ENCODE measurements at places on chromosomes 7 and 10.

DNA sequence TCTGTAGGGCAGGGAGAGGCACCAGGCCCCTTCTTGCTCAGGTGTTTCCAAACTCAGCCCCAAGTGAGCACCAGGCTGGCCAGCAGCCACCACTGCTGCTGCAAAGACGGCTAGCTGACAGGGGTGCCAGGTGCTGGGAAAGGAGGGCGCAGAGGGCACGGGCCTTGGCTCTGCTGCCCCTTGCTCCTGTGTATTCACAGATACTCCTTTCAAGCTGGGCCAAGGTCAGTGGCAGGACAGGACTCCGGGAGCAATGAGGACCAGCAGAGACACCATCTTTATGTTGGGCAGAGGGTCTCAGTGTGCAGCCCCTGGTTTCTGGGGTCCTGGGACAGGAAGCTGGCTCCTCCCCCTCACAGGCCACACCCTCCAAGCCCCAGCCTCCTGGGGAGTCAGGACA, 110.1 kb downstream of the SMURF1 start:
- DNase-seq: no peak

DNA sequence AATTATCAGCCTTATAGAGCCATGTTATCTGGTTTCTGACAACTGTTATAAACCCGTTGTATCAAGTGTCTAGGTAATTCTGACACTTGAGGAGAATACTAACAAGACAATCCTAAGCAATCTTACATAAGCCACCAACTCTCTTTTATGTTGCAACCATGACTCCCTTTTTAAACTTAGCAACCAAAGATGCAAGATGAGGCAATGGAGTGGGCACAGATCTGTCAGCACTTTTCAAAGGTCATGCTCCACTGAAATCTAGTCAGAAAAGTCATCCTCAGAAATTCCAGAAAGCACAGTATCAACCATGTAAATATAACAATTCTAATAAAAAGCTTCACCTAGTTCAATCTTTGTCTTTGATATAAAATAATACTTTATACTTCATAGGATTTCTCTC, 77.0 kb upstream of the SEMA3A start:
- no peak for DNase-seq

- DNase-seq: no peak
Observed at GRCh38 chr7:133562621-133563020, 309.7 kb downstream of the EXOC4 start.

DNA sequence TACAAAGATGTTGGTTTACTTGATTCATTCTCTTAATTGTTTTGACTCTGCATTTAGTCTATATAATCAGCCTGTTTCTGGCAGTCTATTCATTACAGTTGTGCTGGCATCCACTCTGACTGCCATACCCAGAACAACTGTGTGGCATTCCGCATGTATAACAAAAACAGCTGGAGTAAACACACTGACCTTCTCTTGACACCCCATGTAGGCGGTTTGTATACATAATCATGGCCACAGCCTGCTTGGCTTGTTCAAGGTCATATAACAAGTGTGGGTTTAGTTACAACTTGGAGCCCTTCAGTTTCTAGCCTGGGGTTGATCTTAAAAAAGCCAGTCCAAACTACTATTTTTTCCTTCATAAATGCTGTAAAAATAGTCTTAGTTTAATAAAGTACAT, 70.9 kb downstream of the MBL2 start:
- no peak for DNase-seq

DNA sequence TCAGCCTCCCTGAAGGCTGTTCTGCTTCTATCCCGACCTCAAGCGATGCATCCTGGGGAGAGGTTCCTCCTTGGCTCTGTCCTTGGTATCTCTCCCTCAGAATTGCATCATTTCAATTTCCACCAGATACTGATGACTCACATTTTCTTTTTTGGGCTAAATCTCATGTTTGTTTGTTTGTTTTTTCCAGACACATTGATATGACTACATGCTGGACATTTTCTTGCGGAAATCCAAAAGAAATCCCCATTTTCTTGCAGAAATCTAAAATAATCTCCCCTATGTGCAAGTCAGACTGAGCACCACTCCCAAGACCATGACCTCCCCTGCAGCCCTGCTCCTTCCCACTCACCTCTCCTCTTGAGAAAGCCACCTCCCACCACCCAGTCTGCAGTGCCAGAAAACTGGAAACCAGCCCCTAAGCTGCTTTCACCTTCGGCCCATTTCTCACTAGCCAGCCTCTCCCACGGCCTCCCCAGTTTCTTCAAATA, 260.2 kb upstream of the PRKCQ start:
- no peak for DNase-seq

GRCh38 chr7:122715183-122715582, 12.5 kb upstream of the RNF148 start:
- DNase-seq: no peak

DNA sequence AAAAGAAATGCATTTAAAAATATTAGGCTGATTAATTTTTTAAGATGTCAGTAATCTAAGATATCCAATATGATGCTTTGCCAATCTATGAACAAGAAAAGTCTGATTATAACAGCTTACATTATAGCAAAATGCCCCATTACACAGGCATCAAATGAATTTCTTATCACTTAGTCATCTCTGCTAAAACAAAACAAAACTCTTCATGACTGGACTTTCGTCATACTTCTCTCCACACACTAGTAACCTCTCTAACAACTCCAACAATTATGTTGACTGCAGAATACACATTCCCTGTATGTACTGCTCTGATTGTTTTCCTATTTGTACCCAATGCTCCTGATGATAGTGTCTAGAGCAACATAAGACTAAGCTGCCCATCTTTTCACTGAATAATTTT, 3.8 kb upstream of the MKI67 start:
- no peak for DNase-seq

- DNase-seq: no peak
Observed at GRCh38 chr10:79250259-79250658, 97.0 kb upstream of the PPIF start.

- no peak for DNase-seq
Observed at GRCh38 chr7:2202901-2203765, 29.6 kb downstream of the MAD1L1 start.
